ENCODE measurements at places on chromosomes 7 and 10. TPM values are rescaled to one million over a fixed set of nuclear protein-coding genes. Genes with fewer than 3 reads are reported as not detected.

DNA sequence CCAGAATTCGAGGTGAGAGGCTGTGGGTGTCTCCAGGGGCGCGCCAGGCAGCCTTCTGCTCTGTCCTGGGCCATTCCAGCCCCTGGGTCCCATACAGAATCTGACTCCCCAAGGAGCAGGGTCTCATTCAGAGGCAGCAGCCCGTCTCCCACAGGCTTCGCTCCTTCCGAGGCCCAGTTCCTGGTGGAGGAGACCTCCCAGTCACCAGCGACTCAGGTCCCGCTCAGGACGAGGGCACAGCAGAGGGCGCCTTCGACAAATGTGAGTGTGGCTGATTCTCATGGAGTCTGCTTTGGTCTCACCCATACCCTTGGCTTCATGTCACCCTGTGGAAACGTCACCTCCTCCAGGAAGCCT is 81.8 kb upstream of the GPR26 start:
- no peak for DNase-seq

GRCh38 chr7:50495746-50496145 is 45.6 kb upstream of the FIGNL1 start:
- DNase-seq = no peak

DNA sequence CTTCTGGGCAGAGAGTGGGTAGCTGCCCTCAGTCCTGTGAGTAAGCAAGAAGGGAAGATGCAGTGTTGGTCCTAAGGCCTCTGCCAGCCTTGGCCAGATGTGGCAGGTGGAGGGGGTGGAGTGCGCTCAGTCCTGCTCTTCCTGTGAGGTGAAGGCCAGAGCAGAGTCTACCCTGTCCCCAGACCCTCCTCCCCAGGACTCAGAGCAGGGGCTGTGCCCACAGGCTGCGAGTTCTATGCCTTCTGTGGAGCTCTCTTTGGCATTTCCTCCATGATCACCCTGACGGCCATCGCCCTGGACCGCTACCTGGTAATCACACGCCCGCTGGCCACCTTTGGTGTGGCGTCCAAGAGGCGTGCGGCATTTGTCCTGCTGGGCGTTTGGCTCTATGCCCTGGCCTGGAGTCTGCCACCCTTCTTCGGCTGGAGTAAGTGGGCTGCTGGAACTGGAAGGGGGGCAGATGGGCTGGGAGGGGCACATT is 4.0 kb downstream of the OPN4 start:
- DNase-seq = no peak

DNA sequence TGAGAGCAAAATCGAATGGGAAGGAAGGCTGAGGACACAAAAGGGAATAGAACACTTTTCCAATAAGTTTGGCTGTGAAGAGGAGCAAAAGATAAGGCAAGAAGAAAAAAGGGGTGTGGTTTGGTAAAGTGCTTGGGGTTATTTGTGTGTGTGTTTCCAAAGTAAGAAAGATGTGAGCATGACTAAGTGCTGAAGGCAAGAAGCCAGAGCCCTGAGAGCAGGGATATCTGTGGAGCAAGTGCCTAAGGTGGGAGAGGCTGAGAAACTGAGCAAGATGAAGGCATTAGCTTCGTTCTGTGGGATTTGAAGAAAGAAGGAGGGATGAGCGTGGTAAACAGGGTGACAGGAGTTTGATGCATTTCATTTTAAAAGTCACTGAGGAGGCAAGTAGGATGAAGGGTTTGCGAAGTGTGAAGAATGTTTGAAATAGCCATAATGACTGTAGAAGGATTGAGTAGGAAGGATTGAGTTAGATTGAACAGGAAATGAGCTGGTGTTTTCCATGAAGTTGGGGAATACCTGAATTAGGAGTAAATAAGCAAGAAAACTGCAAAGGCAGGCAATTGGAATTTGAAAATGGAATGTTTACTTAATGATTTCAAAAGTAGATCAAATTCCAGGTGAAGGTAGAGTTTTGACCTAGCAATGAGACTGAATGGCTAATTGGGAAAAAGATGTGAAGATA is 19.9 kb upstream of the SP4 start:
- DNase-seq = no peak

- DNase-seq = no peak
Observed at GRCh38 chr10:128035557-128035973, 90.7 kb downstream of the MKI67 start.

The SLC18A2 gene
- total RNA-seq = 1.5 TPM
